IPS-NIHi11 (cell line): ENCODE measurements at places on chromosomes 11 and 22.
A peak's percentile ranks its signal among the peaks of the same experiment; 100 is the strongest.

DNA sequence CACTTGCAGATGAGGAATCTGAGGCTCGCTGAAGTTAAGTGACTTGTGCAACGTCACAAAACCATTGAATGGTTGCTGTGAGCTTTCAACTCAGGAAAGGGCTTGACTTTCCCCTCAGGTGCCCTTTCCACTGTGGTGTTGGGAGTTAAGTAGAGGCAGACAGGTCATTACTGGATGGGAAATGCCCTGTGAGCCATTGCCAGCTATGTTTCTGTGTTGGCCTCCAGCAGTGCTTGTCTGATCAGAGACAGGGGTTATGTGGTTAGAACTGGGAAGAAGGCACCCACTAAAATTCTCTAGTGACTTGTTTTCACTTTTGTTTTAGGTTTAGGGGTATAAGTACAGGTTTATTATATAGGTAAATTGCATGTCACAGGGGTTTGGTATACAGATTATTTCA, 96.6 kb downstream of the FDX1 start:
- DNase-seq = no peak

GRCh38 chr11:79244798-79245197, 196.0 kb downstream of the TENM4 start:
- DNase-seq = no peak

DNA sequence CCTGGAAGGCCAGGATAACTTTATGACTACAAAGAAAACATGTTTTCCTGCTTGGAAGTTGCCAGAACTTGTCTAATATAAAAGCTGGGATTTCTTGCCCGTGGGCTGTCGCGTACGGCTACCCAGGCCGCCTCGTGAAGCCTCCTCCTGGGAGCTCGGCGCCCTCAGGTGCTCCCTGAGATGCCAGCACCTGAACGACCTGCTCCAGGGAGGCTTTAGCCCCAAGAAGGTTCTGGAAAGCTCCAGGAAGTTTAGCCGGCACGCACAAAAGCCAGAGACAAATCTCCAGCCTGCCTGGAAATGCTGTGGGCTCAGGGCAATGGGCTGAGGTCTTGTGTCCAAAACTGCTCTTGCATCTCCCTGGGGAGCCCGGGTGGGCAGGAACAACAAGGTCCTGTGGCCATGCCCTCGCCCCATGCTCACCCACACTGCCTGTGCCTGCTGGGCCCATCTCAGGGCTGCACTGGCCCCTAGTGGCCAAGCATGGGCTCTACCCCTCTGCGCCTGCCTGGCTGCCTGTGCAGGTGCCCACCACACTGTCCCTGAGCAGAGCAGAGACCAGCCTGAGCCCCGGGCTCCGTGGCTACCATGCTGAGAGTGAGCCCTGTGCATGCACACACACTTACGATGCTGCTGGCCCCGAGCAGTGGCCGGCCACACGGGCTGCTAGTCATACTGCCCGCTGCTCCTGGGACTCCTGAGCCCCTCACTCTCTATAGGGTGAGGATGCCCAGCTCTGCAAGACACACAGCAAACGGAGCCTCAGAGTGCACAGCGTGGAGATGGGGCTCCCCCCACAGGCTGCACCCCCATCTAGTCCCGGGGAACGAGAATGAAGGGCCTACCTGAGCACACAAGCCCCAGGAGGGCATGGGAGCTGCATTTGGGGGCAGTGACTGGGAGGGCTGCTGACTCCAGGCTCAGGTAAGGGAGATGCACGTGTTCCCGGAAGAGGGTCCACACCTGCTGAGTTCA, 4.9 kb upstream of the CELSR1 start:
- peak; percentile 94 for DNase-seq

DNA sequence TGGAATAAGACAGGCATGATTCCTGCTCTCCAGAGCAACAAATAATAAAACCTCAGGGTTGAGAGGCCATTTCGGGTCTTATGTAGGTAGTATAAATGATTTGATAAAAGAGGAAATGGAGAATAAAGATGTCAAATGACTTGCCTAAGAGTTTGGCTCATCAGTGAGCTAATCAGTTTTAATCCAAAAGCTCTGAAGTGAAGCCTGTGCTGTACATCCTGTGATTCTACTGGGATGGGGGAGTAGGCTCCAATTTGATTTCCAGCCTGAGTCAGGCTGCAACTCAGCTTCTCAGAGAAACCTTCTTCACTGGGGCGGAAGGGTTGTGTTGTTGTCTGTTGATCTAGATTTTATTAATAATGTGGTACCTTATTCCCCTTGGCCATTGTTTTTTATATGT, 192.2 kb upstream of the SORL1-AS1 start:
- no peak for DNase-seq

DNA sequence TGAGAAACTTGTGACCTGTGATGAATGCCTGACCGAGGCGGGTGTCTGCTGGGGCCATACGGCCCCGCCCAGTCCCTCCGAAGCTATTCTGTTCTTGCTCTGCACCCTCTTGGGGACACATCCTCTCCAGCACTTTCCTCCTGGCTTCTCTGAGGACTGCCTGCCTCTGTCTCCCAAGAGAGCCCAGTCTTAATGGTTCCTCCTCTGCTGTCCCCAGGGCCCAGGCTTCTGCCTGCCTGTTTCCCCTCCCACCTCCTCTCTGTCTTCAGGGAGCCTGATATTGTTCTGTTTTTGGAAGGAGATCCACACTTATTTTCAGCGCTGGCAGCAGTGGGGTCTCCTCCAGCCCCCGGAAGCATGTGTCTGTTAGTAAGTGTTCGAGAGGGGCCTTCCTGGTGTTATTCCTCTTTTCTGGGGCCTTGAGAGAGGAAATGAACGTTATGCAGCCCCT, 18.7 kb downstream of the SYNGR1 start:
- DNase-seq = no peak

- DNase-seq = peak; percentile 17
These were observed 28.8 kb downstream of the YAP1 start for GRCh38 chr11:102139081-102139498.

- DNase-seq = peak; percentile 91
These were observed 2.9 kb upstream of the KIRREL3 start for GRCh38 chr11:127003260-127003981.

DNA sequence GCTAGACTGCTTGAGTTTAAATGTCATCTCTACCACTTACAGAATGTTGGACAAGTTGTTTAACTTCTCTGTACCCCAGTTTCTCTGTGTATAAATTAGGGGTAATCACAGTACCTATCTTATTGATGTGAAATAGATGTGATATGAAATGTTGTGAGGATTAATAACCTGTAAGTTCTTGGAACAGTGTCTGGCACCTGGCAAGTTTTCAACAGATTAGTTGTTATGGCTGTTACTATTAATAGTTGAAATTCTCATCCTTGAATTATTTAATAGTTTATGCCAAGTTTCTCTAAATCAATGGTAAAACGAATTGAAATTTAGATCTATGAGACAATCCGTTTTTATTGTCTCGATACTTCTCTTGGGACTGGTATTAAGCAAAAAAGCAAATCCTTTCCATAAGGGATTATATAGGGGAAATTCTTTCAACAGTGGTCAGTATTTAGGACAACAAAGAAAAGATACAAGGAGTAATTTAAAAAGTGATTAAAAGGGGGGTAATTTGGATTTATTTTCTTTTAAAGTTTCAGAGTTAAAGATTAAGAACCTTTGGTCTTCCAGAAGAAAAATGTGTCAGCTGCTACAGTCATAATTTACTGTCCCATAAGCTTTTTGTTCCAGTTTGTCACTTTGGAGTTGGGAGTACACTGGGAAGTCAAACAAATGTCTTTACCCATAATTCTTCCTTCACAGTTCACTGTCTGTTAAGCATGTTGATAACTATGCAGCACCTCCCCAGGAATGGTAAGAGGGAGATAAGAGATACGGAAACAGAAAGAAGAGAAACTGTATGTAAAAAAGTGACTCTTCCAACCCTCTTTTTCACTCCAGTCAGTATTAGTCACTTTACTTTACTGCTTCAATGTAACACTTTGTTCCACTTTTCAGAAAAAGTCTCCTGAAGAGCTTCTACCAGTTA, 13.2 kb downstream of the PDE3B start:
- no peak for DNase-seq

DNA sequence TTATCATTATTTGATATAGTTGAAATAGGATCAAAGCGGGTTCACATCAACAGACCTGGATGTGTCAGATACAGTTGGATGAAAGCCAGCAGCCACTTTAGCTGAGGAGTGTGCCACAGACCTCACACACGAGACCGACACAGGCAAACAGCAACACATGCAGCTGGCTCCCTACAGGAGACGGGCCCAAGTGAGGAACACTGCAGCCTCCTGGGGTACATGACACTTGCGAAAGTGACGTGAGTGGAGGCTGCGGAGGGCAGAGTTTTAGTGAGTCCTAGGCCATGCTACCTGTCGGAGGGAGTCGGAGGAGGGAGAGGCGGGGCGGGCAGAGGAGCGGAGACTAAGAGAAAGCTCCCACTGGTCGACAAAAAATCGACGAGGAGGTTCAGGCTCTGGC, 100.9 kb upstream of the BID start:
- no peak for DNase-seq

GRCh38 chr22:41883400-41883799, 31.5 kb downstream of the SHISA8 start:
- DNase-seq = no peak

- no peak for DNase-seq
These were observed 386.5 kb downstream of the SOX6 start for GRCh38 chr11:15969701-15970329.

- no peak for DNase-seq
These were observed 70.2 kb upstream of the CREB3L1 start for GRCh38 chr11:46207270-46207669.

DNA sequence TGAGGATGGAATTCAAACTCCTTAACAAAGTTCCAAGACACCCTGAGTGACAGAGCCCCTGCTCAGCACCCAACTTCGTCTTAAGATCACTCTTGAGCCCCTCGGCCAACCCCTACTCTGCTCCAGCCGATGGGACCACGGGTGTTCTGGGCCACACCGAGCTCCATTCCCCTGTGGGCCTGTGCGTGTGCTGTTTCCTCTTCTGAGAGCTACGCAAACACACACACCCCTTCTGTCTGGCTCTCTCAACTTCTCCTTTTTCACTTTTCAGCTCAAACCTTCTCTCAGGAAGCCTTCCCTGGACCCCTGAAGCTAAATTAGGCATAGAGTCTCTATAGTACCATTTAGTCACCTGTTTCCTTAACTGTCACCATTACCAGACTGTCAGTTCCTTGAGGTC, 37.5 kb upstream of the NNMT start:
- no peak for DNase-seq

DNA sequence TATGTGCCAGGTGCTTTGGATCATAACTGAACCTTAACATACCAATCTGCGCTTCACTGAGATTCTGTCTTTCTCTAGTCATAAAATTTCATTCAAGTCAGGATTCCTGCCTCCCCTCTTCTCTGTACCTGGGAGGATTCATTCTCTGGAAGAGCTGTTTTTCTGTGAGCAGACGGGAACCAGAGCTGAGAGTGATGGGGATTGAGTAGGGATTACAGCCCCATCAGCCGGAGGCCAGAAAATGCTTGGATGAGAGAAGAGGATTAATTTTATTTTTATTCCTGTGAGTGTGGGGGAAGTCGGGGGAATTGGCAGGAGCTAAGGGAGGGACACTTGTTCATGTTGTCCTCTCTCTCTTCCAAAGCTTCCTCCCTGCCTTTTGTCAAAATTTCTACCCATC, 4.7 kb downstream of the STX3 start:
- DNase-seq = no peak

DNA sequence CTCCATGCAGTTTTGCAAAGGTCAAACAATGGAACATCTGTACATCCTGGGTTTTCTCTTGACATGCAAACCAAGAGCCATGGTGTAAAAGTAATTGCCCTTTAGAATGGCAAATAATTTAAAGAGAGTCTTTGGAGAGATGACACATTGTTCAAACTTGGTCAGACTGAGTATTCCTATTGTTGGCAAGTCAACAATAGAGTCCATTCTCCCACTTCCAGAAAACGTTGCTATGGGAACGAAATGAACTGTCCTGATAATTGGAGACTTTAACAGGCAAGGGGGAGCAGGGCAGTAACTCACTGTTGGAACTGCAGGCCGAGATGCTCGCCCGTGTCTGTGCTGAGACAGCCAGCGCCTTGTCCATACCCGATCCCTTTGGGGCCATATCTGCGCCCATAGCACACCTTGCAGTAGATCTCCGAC, 13.9 kb downstream of the CSRP3 start:
- DNase-seq = no peak

DNA sequence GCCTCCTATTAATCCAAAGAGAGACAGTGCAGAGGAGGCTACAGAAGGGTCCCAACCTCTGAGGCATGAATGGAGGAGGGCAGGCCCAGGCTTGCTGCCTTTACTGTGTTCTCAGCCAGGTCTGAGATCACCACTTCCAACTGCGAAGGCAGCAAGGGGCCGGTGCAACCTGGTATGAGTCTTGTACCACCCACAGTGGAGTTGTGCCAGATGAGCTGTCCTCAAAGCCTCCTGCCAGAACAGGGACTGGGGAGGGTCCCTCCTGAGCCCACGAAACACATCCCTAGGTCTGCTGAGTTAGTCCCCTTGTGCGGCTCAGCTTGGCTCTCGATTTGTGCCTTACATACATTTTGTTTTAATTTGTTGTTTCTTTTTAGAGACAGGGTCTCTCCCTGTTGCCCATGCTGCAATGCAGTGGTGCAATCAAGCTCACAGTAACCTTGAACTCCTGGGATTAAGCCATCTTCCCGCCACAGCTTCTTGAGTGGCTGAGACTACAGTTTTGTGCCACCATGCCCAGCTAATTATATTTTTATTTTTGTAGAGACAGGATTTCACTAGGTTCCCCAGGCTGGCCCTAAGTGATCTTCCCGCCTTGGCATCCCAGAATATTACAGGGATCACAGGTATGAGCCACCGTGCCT, 9.3 kb downstream of the MIF start:
- no peak for DNase-seq

GRCh38 chr11:65593518-65594414, 1.8 kb downstream of the KCNK7 start:
- peak; percentile 83 for DNase-seq

GRCh38 chr11:8217926-8218325, 45.8 kb downstream of the LMO1 start:
- DNase-seq = no peak

GRCh38 chr22:29208879-29209623, 3.4 kb downstream of the EMID1 start:
- peak; percentile 14 for DNase-seq

DNA sequence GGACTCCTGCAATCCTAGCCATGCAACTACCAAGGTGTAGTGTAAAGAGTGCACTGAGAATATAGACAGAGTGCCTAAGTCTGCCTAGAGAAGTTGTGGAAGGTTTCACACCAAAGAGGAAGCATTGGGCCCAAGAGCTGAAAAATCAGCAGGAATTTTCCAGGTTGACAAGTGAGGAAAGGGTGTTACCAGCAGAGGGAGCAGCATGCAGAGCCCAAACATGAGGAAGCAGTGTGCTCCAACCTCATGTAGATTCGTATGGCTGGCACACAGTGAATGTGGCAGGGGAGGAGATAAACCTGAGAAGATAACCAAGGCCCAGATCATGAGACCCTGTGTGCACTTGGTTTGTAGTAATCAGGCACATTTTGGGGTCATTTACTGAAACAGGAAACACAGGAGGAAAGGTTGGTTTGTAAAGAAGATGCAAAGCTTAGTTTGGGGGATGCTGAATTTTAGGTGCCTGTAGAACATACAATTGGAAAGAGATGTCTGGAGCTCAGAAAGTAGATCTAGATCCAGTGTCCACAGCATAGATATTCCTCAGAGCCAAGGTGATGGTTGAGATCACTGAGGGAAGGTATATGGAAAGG, 1.7 kb downstream of the HPX start:
- DNase-seq = peak; percentile 76
